Stimulated activated CD8-positive, alpha-beta memory T cell treated with anti-CD3 and anti-CD28 coated beads, Interleukin-7, amount 100 ng/mL, for 1 hour (primary cell): ENCODE measurements at places on chromosomes 3 and 15.

GRCh38 chr15:78930577-78931388, 14.1 kb downstream of the CTSH start:
- no peak for DNase-seq

GRCh38 chr3:157373783-157374182, 62.9 kb upstream of the PTX3 start:
- DNase-seq = no peak

- DNase-seq = no peak
Measured at GRCh38 chr3:108028896-108029295, 61.9 kb downstream of the CD47 start.

DNA sequence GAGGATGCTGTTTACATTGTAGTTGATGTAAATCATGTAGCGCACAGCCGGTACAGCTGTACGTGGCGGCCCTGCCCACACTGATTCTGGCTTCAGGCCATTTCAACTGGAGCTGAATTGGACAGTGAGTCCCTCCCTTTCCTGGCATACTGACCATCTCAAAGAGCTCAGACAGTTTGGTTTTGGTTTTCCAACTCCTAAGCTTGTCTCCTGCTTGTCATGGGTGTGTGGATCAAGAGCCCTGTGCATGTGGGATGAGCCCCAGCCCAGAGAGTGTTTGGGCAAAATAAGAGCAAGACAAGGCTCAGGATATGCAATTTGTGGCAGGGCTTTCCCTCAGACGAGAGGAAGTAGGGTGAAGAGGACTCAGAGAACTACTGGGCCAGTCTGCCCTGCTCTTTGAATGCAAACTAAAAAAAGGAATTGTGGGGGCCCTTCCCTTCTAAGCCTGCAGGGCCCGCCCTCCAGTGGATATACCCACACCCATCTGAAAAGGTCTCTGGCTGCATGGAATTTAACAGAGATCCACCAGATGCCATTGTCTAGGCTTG, 13.3 kb downstream of the ITGA11 start:
- DNase-seq = no peak

GRCh38 chr15:86197770-86198169, 118.1 kb downstream of the AGBL1 start:
- no peak for DNase-seq

GRCh38 chr3:46442576-46443530, 21.9 kb downstream of the LTF start:
- DNase-seq = no peak

DNA sequence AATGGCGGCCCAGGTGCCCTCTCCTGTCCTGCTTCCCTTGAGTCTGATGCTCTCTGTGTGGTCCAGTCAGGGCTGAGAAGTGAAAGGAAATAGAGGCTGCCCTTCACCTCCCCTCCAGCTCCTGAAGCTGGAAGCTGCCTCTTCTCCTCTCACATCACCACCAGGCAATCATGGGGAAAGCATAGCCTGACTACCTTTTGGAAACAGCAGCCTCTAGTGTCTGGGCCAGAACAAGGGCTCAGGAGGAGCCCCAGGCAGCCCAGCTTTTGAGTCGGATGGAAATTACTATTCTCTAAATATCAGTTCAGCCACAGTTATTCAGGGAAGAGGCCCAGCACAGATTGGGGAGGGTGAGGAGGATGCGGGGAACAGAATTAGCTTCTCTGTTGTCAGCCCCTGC, 43.3 kb upstream of the CCDC174 start:
- DNase-seq = no peak

DNA sequence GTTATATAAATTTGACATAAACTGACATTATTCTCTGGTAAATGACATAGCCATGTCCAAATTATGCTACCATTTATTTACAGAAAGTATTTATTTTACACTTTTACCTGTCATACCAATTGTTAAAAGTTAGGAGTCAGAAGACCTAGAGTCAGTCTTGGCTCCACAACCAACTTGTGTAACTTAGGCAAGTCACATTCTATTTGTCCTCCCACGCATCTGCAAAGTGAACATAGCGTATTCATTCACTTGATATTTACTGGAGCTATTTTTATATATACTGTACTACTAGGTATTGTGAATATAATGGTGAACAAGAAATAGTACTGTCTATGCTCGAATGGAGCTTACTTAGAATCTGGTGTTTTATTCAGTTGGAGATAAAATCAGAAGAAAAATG, 78.7 kb downstream of the ZNF280D start:
- no peak for DNase-seq

DNA sequence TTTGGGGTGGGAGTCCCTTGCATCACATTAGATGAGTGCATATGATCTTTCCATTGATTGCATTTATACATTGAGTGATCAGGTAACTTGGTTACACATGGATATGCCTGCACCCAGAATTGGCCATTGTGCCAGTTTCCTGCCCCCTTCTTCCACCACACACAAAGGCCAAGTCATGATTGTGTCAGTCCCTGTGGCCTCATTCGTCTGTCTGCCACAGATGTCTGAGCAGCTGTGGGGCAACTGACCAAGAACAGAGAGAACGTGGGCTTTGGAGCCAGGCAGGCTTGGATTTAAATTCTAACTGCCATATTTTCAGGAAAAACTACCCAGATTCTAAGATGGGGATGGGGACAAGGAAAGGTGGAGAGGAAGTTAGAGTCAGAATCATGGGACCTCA, 27.0 kb downstream of the CCNL1 start:
- no peak for DNase-seq

DNA sequence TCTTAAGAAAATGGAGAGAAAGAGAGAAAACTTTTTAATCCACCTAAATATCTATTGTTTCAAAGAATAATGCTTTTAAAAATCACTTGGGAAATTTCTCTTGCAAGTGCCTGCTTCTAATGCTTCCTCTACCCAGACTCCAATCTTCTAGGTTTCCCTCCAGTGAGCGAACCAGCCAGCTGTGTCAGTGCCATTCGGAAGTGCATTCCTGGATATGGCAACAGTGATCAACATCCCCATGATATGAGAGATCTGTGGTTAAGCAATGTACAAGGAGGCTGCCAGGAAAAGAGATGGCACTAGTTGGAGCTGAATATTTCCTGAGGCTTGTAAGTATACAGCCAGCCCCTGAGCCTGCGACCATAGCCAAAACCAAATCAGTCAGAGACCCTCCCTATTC, 53.3 kb upstream of the KCNMB2 start:
- DNase-seq = no peak

DNA sequence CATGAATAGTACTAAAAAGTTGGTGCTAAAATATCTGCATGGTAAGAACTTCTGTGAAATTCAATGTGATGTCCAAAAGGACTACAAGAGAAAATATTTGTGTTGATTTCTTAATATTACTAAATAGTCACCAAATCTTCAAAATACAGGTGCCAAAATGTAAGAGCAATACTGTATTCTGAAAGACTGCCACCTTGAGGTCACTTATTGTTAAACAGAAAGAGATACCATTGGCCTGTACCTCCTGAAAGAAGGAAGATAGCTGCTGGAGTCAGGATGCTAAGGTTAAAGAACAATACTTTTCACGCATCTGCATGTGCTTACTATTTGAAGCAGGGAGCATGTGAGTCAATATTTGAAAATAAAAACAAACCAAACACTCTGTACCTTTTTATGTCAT, 72.0 kb upstream of the LSAMP start:
- no peak for DNase-seq

DNA sequence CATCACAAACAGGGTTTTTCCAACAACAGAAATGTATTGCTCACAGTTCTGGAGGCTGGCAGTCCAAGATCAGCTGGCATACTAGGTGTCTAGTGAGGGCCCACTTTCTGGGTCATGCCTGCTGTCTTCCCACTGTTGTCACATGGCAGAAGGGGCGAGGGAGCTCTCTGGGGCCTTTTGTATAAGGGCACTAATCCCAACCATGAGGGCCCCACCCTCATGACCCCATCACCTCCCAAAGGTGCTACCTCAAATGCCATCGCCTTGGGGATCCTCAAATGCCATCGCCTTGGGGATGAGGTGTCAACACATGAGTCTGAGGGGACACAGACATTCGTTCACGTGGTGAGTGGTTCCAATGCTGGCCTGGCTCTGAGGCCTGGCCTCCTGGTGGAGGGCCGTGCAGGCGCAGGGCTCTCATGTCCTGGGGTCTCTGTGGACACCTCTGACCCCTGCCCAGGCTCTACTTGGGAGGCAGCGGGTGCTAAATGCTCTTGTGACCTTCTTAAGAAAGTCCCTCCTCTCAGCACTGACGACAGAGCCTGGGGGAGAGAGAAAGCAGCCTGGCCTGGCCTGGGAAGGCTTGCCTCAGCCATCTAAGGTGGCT, 16.8 kb downstream of the NUP210 start:
- DNase-seq = no peak

GRCh38 chr3:194333981-194334320, 17.2 kb downstream of the CPN2 start:
- no peak for DNase-seq

DNA sequence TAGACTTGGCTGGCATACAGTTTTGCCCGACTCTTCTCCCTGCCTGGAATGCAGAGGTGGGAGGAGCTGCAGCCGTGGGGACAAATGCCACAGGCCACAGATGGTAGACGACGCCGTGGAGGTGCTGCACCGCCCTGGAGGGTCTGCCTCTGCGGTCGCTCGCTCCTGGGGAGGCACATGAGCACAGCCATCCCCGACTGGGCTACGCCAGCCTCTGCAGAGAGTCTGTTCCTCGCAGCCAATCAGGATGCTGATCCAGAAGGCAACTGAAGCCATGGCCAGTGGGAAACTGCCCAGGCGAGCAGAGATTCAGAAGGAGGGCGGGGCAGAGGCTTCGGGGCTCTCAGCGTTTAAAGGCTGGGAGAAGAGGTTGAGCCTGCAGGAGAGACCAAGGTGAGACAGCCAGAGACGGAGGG, 11.9 kb upstream of the LRRC15 start:
- no peak for DNase-seq

- no peak for DNase-seq
Measured at GRCh38 chr15:82968066-82968465, 15.5 kb upstream of the HOMER2 start.

DNA sequence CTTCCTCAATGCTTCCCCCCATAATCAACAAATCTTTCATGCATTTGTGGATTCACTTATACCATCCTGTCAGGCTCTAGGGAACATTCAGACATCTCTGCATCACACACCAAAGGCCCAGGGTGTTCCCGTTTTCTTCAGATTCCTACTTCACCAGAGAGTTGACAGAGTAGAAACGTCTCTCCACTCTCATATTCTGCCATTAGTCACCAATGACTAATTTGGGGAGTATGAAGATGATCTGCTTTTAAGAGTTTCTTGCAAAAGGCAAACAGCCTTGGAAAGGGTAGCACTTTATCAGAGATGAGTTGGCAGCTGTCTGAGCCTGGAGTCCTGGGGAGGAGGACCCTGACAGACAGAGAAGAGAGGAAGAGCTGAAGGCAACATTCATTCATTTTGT, 55.8 kb upstream of the DGKG start:
- DNase-seq = no peak

DNA sequence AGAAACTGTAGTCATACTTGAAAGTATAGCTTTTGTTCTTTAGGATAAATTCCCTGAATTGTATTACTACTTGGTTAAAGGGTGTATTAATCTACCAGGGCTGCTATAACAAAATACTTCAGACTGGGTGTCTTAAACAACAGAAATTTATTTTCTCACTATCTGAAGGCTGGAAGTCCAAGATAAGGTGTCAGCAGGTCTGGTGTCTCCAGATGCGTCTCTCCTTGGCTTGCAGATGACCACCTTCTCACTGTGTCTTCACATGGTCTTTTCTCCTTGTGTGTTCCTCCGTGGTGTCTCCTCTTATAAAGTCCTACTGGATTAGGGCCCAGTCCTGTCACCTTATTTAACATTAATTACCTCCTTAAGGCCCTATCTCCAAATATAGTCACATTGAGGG, 33.7 kb downstream of the MED12L start:
- DNase-seq = no peak

GRCh38 chr15:101206176-101206591, 45.7 kb downstream of the CHSY1 start:
- DNase-seq = peak; percentile 30

DNA sequence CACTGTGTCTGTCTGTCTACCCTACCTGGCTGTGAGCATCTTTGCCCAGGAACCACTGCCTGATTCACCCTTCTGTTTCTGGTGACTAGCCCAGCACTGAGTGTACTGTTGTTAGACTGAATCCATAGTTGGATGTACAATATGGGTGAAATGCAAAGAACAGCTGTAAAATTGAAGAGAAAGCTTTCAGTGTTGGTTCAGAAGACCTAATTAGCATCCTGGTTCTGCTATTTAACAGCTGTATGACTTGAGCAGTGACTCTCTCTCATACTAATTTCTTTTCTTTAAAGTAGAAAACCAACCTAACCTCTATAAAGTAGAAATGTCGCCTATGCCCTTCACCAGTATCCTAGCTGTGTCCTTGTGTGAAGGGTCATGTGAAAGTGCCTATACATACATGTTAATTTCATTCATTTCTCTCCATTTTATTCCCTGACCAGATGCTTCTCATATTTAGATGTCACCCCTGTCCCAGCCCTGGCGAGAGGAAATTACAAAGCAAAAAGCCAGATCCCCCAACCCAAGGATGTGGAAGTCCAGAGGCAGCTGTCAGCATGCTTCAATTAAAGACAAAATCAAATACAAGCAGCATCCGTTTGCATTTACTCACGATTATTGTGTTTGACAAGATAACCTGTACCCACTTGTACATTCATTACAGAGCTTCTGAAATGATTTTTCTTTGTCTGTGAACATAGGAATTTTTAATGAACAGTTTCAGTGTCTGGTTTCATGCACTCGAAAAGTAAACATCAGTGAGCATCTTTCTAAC, 305.7 kb upstream of the ICE2 start:
- DNase-seq = no peak

- DNase-seq = no peak
Measured at GRCh38 chr3:132290833-132291232, 26.4 kb upstream of the ACP3 start.

DNA sequence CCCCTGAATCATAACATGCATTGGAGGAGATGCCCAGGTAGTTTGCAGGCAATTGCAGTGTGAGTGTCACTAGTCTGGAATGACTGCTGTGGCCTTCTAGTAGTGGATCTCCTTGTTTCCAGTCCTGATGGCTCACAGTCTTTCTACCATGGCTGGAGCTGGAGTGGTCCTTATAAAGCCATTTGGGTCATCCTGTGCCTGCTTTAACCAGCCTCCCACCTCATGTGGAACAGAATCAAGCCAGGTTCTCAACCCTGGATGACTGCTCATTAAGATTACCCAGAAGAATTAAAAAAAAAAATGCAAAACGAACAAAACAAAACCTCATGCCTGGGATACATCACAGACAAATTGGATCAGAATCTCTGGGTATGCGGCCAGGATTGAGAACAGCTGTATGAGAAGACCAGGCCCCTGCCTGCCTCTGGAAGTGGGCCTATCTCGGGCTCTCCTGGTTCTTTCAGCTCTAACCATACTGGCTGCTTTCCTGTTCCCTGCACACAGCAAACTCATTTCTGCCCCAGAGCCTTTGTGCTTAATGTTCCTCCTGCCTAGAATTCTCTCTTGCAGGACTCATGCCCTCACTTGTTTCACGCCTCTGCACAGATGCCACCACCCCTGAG, 96.4 kb downstream of the ITPR1 start:
- no peak for DNase-seq
